ENCODE measurements at places on chromosomes 6 and 20.
A peak's percentile ranks its signal among the peaks of the same experiment; 100 is the strongest.

GRCh38 chr6:101393251-101393828 is at the start of gene GRIK2:
Gene GRIK2 (plus strand): TSS chr6:101393708.
- no peak for DNase-seq

DNA sequence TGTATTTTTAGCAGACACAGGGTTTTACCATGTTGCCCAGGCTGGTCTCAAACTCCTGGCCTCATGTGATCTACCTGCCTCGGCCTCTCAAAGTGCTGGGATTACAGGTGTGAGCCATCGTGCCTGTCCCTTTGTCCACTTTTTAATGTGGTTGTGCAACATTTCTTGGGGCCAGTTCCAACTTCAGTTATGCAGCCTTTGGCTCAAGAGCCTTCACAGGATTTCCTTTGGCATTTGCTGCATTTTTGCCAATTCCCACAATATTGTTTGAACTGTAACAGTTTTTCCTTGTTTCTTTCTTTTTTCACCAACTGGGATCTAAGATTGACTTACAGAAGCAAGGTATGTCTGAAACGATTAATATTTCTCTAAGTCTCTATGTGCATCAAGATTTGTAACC is 63.6 kb downstream of the EDN1 start:
- no peak for DNase-seq

- DNase-seq: no peak
These were observed 116.0 kb upstream of the SUPT3H start for GRCh38 chr6:45493761-45494160.

DNA sequence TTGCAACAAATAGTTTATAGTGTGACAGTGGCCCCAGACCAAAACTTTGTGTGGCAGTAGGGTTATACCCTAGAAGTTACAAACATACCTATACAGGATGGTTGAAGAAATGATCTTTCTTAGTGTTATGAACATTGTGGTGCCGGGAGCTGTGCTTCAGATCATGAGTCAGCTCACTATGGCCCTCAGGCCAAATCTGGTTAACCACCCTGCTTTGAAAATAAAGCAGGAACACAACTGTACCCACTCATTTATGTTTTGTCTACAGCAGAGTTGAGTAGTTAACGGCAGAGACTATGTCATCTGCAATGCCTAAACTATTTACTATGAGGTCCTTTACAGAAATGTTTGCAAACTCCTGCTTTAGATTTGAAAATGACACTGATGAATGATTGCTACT is 24.3 kb downstream of the AKAP7 start:
- DNase-seq: peak; percentile 41

Measured in AG04450 (cell line).